Activated CD4-positive, alpha-beta T cell treated with anti-CD3 and anti-CD28 coated beads, Interleukin-2, amount 10 ng/mL, durations not matched to agents 7 days and 5 days (primary cell): ENCODE measurements at places on chromosomes 2 and 18. TPM values are rescaled to one million over a fixed set of nuclear protein-coding genes. Genes with fewer than 3 reads are reported as not detected.

- no peak for DNase-seq
- H3K4me3 ChIP-seq = no peak overlapping the region
- no peaks in the 10 kb centered on the region for H3K4me1 ChIP-seq
- no peaks in the 10 kb centered on the region for H3K27me3 ChIP-seq
- no peaks in the 10 kb centered on the region for H3K36me3 ChIP-seq
- H3K27ac ChIP-seq = no peak overlapping the region
Measured at GRCh38 chr2:26710743-26711456, 18.4 kb downstream of the KCNK3 start.

DNA sequence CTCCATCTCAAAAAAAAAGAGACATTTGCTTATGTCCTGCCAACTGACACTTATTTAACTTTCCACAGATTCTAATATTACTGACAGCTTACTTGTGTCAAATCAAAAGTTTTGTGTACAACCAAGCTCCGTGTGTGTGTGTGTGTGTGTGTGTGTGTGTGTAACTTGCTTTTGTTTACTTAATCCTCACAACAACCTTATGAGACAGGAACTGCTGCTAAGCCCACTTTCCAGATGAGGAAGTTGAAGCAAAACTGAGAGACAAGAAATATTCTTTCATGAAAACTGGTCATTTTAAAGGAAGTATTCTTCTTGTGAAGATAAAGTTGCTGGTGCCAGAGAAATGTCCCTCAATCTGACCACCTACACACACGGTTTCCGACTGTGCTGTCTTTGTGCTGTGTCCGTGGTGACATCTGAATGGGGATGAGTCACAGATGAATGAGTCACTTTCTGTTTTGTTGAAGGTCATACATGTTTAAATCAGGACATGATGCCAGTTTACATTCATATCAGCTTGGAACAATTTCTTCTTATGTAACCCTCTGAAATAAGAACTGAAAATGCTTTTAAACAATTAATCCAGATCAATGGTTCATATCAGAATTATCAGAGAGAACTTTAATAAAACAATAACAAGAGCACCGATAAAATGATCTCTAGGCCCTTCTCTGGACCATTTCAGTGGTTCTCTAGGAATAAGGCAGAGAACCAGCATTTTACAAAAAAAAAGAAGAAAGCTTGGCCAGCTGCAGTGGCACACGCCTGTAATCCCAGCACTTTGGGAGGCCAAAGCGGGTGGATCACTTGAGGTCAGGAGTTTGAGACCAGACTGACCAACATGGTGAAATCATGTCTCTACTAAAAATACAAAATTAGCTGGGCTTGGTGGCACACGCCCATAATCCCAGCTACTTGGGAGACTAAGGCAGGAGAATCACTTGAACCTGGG is 95.5 kb downstream of the THNSL2 start:
- no peak for DNase-seq
- H3K27me3 ChIP-seq = peaks cover 6% of the 10 kb centered on the region
- H3K36me3 ChIP-seq = no peaks in the 10 kb centered on the region
- no peak overlapping the region for H3K4me3 ChIP-seq
- H3K4me1 ChIP-seq = no peaks in the 10 kb centered on the region

DNA sequence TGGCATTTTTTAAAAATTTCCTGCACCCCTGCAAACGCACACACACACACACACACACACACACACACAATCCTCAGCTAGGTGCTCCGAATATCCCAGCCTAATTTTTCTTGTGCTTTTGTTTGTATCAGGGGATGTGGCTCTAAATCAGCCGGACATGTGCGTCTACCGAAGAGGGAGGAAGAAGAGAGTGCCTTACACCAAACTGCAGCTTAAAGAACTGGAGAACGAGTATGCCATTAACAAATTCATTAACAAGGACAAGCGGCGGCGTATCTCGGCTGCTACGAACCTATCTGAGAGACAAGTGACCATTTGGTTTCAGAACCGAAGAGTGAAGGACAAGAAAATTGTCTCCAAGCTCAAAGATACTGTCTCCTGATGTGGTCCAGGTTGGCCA is 1.8 kb downstream of the HOXD13 start:
- H3K36me3 ChIP-seq = peaks cover 3% of the 10 kb centered on the region
- peaks cover 16% of the 10 kb centered on the region for H3K4me1 ChIP-seq
- DNase-seq = no peak
- H3K27ac ChIP-seq = no peak overlapping the region
- no peak overlapping the region for H3K4me3 ChIP-seq

GRCh38 chr2:86439879-86440630 is 1.1 kb upstream of the KDM3A start:
- peak overlapping the region; percentile 97 for H3K4me3 ChIP-seq
- peak overlapping the region; percentile 100 for H3K27ac ChIP-seq
- H3K36me3 ChIP-seq = peaks cover 47% of the 10 kb centered on the region
- H3K27me3 ChIP-seq = peaks cover 7% of the 10 kb centered on the region
- DNase-seq = no peak
- peaks cover 42% of the 10 kb centered on the region for H3K4me1 ChIP-seq

- no peak overlapping the region for H3K27ac ChIP-seq
- H3K4me1 ChIP-seq = no peaks in the 10 kb centered on the region
- H3K36me3 ChIP-seq = no peaks in the 10 kb centered on the region
- DNase-seq = no peak
Measured at GRCh38 chr2:31785876-31786275, 205.1 kb upstream of the SRD5A2 start.

UGT1A10 gene
- not detected for total RNA-seq

GRCh38 chr2:145156199-145156598 is 636.3 kb upstream of the ZEB2 start:
- DNase-seq = no peak
- H3K4me3 ChIP-seq = no peak overlapping the region
- H3K27me3 ChIP-seq = no peaks in the 10 kb centered on the region
- no peak overlapping the region for H3K27ac ChIP-seq
- H3K4me1 ChIP-seq = no peaks in the 10 kb centered on the region

ATF2 gene
- total RNA-seq = 57.9 TPM

DNA sequence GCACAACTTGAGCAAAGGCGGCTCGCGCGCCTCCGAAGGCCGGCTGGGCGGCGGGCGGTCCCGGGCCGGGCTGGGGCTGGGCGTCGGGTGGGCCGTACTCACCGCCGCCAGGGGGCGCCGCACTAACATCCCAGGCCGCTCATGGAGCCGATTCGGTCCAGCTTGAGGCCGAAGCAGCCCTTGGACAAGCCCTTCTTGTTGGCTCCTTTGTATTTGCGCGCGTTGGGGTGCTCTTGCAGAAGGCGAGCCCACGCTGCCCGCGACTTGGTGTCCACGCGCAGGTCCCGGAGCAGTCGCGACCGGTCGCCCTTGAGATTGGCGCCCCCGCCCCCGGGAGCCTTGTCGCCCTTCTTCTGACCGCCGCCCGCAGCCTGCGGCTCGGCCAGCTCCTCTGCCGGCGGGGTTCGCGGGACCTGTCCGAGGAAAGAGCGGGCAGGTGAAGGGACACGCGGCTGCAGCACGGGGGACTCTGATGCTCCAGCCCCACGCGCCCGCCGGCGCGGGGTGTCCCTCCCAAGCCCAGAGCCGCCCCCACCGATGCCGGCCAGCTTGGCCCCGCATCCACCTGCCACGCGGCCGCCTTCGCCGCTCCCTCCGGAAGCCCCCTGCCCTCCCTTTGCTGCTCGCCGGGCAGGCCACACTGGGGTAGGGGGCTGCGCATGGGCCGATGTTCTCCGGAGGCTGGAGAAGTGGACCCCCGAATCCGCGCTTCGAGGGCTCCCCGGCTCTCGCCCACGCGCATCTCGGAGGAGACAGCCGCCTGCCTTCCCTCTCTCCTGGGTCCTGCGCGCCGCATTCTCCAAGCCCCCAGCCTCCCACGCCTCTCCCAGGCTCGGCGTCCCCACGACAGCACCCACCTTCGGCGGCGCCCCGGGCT is 655 bp downstream of the NPPC start:
- no peak overlapping the region for H3K27ac ChIP-seq
- DNase-seq = peak; percentile 64
- peak overlapping the region; percentile 7 for H3K4me3 ChIP-seq
- H3K4me1 ChIP-seq = peaks cover 10% of the 10 kb centered on the region
- no peaks in the 10 kb centered on the region for H3K36me3 ChIP-seq

ADAM23 gene
- total RNA-seq = 0.89 TPM

GRCh38 chr18:10791169-10791831 is 265.5 kb downstream of the NAPG start:
- H3K36me3 ChIP-seq = no peaks in the 10 kb centered on the region
- H3K27me3 ChIP-seq = peaks cover 30% of the 10 kb centered on the region
- no peak for DNase-seq
- no peak overlapping the region for H3K27ac ChIP-seq
- peaks cover 8% of the 10 kb centered on the region for H3K4me1 ChIP-seq
- H3K4me3 ChIP-seq = no peak overlapping the region

NRBP1 gene
- 77.1 TPM for total RNA-seq

SERPINB12 gene
- total RNA-seq = not detected

CHRND gene
- total RNA-seq = not detected

DNA sequence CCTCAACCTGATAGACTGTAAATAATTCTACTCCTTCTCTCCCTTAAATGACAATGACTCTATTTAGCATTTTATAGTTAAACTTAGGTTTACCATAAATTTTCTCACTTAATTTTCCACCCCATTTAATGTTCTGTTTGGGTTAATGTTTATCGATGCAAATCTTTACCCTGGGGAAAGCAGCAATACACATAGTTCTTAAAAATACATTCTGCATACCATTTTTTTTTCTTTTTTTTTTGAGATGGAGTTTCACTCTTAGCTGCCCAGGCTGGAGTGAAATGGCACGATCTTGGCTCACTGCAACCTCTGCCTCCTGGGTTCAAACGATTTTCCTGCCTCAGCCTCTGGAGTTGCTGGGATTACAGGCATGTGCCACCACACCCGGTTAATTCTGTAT is 14.0 kb downstream of the STAM2 start:
- H3K36me3 ChIP-seq = peaks cover 17% of the 10 kb centered on the region
- no peak overlapping the region for H3K27ac ChIP-seq
- no peak overlapping the region for H3K4me3 ChIP-seq
- H3K27me3 ChIP-seq = no peaks in the 10 kb centered on the region
- peaks cover 10% of the 10 kb centered on the region for H3K4me1 ChIP-seq

DNA sequence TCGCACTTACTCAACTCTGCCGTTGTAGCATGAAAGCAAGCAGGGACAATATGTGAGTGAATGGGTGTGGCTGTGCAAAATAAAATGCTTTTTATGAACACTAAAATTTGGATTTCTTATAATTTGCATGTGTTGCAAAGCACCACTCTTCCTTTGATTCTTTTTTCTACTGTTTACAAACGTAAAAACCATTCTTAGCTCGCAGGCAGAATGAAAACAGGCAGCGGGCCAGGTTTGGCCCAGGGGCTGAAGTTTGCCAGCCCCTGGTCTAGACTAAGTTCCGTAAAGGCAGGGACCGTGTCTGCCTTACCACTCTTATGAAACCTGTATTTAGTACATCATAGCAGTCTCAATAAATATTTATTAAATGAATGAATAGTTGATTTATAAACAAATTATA is 83.7 kb upstream of the SPATS2L start:
- H3K4me3 ChIP-seq = no peak overlapping the region
- H3K36me3 ChIP-seq = no peaks in the 10 kb centered on the region
- DNase-seq = no peak
- no peak overlapping the region for H3K27ac ChIP-seq

RNF152 gene
- 0.17 TPM for total RNA-seq

DNA sequence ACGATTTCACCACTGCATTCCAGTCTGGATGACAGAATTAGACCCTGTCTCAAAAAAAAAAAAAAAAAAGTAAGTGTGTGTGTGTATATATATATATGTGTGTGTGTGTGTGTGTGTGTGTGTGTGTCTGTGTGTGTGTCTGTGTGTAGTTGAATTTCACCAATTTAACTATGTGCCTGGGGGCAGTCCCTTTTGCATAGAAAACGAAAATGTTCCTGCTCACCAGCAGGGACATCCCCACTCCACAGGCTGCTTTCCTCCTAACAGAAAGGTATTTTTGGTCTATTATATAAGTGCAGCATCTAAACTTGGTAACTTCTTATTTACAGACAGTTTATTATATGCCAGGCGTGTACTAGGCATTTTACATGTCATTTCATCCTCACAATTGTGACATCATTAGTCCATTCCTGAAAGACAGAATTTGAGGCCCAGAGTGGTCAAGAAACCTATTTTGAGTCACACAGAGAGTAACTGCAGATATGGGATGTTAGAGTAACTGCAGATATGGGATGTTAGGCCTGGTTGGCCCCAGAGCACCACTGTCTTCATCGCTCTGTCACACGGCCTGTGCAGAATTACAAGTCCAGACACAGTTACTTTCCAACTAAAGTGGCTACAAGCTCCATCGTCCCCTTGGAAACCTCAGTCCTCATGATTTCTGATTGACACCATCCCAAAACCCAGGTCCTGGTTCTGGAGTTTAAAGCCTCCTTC is 9.3 kb upstream of the TTL start:
- H3K27ac ChIP-seq = no peak overlapping the region
- H3K27me3 ChIP-seq = peaks cover 13% of the 10 kb centered on the region
- no peak for DNase-seq

GRCh38 chr2:5393474-5393873 is 298.7 kb upstream of the SOX11 start:
- no peaks in the 10 kb centered on the region for H3K4me1 ChIP-seq
- H3K27me3 ChIP-seq = no peaks in the 10 kb centered on the region
- no peak overlapping the region for H3K27ac ChIP-seq
- no peak for DNase-seq
- no peaks in the 10 kb centered on the region for H3K36me3 ChIP-seq

- no peak overlapping the region for H3K27ac ChIP-seq
- H3K36me3 ChIP-seq = no peaks in the 10 kb centered on the region
- H3K27me3 ChIP-seq = peaks cover 40% of the 10 kb centered on the region
- DNase-seq = no peak
- no peaks in the 10 kb centered on the region for H3K4me1 ChIP-seq
- H3K4me3 ChIP-seq = no peak overlapping the region
Measured at GRCh38 chr18:50410894-50411293, 36.0 kb downstream of the SKA1 start.

GRCh38 chr2:119591523-119591922 is 47.3 kb downstream of the CFAP221 start:
- peaks cover 11% of the 10 kb centered on the region for H3K27me3 ChIP-seq
- H3K27ac ChIP-seq = no peak overlapping the region
- H3K4me3 ChIP-seq = no peak overlapping the region
- no peaks in the 10 kb centered on the region for H3K4me1 ChIP-seq
- DNase-seq = no peak

DNA sequence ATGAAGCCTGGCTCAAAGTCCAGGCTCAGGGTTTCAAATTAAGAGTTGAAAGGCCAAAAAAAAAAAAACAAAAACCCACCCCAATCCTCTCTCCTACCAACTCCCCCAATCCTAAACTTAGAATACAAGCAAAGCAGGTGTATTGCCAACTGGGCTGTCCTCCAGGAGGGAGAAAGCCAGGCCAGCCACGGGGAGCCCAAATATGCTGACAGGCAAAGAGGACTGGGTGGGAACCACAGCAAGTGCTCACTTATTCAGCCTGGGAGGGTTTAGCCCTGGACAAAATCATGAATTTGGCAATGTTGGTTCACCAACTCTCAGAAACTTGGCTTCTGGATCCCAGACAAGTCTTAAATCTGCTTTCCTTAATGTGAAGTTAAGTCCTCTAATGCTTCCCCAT is 36.5 kb downstream of the GKN2 start:
- H3K27ac ChIP-seq = no peak overlapping the region
- no peak overlapping the region for H3K4me3 ChIP-seq
- H3K27me3 ChIP-seq = no peaks in the 10 kb centered on the region
- H3K4me1 ChIP-seq = peaks cover 5% of the 10 kb centered on the region
- DNase-seq = no peak
- H3K36me3 ChIP-seq = no peaks in the 10 kb centered on the region
